ENCODE measurements at places on chromosomes 12 and 14. TPM values are rescaled to one million over a fixed set of nuclear protein-coding genes. Genes with fewer than 3 reads are reported as not detected.

PLEKHG3 gene
- polyA plus RNA-seq, result 98.4 TPM

TUNAR gene
- 0.45 TPM for polyA plus RNA-seq

ATP5MC2 gene
- polyA plus RNA-seq, result 595 TPM

JDP2 gene
- 24.2 TPM for polyA plus RNA-seq

OVCH1 gene
- polyA plus RNA-seq, result 0.49 TPM

DNA sequence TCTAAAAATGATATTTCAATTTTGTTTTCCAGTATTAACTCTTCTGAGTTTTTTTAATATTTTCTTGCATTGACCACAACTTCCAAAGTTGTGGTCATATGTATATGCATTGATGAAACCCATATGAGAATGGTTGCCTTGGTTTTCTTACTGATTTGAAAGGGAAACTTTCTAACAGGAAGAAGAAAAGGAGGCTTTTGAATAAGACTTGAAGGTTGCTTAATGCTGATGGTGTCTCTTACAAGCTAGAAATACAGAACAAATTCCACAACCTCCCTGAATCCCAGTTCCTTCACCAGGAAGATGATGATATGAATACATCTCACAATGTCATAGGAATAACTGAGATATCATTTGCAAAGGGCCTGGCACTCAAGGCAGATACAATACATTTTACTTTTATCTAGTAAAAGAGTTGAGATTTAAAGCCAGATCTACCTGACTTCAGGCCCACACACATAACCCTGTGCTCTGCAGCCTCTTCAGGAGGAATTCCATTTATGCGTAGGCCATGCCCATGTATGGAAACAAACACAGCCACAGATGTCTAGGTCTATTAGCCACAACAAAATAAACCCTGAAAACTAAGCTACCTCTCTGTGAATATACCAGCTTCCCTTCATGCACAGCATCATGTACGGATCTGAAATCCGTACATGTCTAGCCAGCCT is 165.4 kb upstream of the PLEKHG7 start:
- no peak for DNase-seq

- no peak for DNase-seq
Measured at GRCh38 chr12:56154246-56154771, 1.9 kb downstream of the MYL6B start.

DNA sequence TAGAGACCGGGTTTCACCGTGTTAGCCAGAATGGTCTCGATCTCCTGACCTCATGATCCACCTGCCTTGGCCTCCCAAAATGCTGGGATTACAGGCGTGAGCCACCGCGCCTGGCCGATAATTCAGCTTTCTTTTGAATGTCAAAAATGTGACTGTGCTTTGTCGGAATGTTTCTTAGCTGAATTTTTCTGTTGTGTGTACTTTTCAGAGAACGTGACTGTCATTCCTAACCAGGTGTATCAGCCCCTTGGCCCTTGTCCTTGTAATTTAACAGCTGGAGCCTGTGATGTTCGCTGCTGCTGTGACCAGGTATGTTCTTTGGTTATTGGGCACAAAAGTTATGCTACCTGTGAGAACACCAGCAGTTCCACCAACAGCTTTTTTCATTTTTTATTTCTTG is 8.1 kb downstream of the TCTN2 start:
- DNase-seq, result no peak

DNA sequence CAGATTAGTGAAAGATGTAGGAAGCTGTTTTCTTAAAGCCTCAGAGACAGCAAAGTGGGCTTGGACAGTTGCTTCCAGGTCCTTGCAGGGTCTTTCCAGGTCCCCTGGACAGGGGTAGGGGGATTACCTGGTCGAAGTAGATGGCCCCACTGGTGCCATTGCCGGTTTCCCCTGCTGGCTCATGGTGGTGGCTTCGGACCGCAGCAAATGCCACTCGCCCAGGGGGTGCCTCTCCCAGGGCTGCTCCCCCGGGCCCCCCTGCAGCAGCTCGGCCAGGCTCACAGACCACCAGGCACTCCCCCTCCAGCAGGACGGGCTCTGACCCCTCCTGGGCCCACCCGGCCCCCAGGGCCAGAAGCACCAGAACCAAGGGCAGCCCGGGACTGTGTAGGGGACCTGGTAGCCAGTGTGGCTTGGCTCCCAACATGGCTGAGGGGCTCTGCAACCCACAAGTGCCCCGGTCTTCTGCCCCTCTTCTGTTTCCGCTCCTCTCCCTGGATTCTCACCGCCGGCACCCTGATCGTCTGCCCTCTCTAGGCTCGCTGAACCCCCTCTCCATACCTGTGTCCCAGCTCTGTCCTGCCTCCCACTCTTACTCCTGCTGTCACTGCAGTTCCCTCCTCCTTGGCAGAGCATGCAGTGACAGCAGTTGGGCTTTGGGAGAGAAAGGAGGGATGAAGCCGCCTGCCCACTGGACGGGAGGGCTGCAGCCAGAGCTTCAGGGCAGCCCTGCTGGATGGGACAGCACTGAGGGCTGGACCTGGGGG is 657 bp downstream of the CBLN3 start:
- DNase-seq, result no peak

DNA sequence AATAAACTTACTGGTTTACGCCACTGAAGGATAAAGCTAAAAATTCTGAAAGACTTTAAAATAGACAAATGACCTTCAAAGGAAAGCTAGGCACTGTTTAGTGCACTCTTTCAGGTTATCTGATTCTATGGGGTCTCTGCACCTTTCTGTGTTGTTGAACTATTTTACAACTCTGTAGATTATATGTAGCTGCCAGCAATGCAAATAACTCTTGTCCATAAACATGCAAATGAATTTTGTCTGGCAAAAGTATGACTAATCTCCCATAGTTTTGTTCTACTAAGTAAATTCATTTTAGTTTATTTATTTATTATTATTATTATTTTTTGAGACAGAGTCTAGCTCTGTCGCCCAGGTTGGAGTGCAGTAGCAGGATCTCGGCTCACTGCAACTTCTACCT is 266.3 kb upstream of the CCDC196 start:
- no peak for DNase-seq

GRCh38 chr12:107080299-107080698 is 13.1 kb downstream of the CRY1 start:
- no peak for DNase-seq

GRCh38 chr14:96139879-96140278 is 64.8 kb upstream of the BDKRB2 start:
- no peak for DNase-seq

DNA sequence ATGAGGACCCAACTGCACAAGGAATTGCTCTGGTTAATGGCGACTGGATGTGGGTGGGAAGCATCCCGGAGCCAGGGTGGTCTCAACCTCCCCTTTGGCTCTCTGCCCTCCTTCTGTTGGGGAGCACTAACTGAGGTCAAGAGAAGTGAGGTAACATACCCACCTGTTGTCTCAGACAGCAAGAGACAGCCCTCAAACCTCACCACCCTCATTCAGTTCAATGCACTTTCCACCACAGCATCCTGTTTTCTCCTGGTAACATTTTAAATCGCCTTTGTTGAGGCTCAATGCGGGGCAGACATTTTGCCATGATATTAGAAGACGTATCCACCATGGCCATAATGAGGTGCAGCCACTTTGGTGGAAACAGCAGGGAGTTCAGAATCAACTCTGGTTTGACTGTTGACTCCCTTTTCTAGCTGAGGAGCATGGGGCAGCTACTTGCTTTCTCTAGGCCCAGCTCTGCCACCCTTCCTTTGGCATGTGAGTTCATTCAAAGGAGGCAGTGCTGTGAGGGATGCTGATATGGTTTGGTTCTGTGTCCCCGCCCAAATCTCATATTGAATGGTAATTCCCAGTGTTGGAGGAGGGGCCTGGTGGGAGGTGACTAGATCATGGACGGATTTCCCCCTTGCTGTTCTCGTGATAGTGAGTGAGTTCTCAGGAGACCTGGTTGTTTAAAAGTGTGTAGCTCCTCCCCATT is 338.6 kb downstream of the PCNX1 start:
- DNase-seq, result no peak

DNA sequence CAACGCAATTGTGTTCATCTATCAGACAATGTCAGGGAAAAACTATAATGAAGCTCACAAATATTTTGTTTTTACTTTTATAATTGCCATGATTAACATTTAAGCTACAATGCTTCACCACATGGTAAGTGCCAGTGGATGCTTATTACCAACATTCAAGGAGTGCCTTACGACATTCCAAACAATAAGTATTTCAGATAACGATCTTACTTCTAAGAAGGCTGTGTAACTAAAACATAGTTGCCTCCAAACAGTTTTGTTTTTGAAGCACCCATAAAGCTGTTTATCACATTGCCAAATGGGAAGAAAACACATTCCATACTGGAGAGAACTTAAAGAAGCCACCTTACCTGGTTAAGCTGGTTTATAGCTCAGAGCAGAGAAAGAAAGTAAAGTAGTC is 78.8 kb downstream of the RPS6KA5 start:
- no peak for DNase-seq

DNA sequence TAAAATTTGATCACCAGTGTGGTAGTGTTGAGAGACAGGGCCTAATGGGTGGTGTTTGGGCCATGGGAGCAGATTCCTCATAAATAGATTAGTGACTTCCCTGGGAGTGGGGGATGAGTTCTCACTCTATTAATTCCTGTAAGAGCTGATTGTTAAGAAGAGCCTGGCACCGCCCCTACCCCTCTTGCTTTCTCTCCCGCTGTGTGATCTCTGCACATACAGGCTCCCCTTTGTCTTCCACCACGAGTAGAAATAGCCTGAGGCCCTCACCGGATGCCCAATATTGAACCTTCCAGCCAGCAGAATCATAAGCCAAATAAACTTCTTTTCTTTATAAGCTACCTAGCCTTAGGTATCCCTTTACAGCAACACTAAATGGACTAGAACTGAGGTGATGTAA is 31.9 kb upstream of the CAND1 start:
- DNase-seq, result no peak

GRCh38 chr12:57148469-57149244 is 1.2 kb upstream of the LRP1-AS start:
- DNase-seq, result no peak

- no peak for DNase-seq
Measured at GRCh38 chr12:115267891-115268290, 583.9 kb upstream of the TBX3 start.

DNA sequence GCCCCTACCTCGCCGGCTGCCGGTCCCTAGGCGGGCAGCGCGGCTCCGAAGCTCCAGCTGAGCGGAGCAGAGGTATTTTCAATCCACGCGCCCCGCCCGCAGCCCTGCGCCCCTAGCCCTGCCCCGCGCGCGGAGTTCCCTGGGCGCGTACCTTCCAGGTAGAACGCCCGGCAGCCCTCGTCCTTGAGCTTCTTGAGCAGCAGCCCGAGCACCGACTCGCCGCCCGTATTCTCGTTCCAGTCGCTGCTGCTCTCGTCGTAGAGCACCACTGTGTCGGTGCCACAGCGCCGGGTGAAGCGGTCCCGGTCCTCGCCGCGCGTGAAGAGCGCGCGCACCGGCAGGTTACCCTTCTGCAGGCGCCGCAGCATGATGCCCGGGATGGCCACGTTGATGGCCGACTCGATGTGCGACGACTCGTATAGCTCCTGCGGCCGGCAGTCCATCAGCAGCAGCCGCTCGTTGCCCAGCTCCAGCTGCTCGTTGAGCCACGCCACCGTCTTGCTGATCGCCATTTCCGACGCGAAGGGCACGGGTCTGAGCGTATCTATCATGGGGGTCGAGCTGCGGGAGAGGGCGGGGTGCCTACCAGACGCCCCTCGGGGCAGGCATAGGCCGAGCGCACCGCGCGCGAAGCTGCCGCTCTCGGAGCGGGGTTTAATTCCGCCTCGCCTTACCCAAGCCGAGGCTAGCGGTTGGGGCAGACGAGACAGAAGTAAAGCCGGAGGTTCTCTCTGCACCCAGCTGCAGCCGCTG is 636 bp downstream of the DUSP6 start:
- no peak for DNase-seq

DNA sequence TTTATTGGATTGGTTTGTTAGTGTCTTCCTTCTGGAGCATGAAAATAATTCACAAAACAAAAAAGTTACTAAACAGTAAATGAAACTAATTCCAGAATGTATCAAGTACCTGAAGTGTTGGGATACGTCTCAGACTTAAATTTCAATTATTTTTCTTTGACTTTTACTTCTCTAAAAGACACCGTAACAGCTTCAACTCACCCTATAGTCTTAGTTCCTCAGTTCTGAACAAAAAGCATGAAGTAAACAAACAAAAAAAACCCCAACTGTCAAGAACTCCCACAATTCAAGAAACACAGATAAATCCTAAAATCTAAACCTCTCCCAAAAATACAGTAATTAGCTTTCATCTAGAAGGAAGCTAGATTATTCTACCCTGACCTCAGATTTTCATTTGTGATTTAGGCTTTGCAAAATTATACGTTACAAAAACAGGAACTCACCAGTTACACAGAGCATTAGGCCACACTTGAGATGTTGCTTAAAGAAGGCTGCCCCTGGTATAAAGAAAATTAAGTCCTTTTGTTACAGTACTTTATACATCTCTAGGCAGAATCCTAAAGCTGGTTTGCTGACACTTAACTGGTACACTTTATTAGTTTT is 10.2 kb downstream of the HEATR5A start:
- DNase-seq, result no peak

DNA sequence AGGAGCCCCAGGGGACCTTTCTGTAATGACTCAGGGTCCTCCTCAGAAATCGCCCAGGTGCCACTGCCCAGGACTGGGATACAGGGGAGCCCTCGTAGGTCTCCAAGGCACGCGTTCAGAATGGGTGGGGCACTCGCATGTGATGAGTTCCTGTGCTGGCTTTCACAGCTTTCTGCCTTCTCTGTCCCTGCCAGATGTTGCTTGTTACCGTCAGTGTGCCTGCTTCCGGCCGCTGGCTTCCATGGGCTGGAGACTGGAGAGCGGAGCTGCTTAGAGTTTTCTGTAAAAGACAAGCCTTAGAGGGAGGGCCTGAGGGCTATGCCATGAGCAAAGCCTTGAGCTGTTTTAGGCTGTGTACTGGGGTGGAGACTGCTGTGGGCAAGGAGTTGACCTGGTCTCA is 75.0 kb upstream of the SLC24A4 start:
- DNase-seq, result no peak

DNA sequence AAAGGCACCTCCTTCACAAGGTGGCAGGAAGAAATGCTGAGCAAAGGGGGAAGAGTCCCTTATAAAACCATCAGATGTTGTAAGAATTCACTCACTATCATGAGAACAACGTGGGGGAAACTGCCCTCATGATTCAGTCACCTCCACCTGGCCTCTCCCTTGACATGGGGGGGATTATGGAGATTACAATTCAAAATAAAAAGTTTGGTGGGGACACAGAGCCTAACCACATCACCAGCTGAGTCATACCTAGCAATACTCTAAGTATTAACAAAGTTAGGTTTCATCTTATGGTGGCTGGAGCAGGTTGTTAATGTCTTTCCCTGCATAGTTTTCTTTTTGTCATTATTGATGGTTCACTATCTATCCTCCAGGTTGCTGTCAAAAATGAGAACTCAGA is 113.2 kb upstream of the PPFIA2 start:
- DNase-seq, result no peak

DNA sequence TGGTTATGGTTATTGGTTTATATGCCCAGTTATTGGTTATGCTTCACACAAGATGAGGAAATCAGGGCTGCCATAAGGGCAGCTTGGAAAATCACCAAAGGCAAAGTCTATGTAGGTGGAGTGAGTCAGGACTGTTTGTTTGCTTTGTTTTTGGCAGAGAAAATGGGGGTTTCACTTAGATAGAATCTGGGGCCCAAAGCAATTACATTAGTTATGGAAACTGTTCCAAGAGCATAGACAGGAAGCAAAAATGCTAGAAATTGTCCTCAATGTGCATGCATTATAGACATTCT is 2.2 kb downstream of the VAMP1 start:
- DNase-seq, result no peak

- no peak for DNase-seq
Measured at GRCh38 chr12:128829861-128830504, 6.2 kb upstream of the SLC15A4 start.
